ENCODE measurements at places on chromosomes 6 and 20.

DNA sequence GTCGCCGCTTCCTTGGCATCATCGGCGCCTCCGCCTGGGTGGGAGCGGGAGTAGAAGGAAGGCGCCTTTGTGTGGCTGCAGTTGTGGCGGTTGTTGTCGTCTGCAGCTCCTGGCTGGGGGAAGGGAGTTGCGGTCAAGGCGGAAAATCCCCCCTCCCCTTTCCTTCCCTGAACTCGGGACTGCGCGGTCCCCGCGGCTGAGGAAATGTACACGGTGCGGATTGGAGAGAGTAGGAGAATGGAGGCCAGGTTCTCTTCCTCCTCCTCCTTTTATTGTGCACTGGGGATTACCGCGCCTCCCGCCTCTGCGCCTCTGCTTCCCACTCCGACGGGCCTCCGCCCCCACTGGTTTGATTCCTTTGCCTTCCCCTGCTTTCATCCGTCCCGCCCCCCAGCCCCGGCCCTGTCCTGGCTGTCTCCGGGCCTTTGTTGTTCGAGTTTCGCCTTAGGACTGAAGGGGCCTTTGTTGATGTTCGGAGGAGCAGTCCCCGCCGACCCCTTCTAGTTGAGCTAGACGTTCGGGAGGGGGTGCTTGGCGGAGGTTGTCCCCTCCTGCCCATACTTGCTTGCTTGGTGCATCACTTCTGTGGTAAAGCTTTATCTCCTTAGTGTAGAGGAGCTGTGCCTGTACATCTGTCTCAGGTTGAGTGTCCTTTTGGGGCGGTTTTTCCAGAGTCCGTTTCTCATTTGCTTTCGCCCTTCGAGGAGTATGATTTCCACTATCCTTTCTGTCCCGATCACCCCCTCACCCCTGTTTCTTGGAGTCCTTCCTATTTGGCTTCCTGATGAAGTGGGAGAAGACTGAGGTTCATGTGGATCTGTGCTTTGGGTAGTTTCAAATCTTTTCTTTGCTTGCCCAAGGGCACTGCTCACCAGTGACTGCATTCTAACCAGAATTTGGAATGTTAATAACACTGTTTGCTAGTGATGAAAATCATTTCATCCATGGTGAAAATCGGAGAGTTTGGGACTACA lies 764 bp downstream of the ZNF292 start:
- peak; percentile 23 for DNase-seq

- no peak for DNase-seq
These were observed 87.5 kb downstream of the SH3BGRL2 start for GRCh38 chr6:79718509-79719247.

GRCh38 chr20:19295076-19295475 lies 82.6 kb downstream of the SLC24A3 start:
- DNase-seq = no peak

DNA sequence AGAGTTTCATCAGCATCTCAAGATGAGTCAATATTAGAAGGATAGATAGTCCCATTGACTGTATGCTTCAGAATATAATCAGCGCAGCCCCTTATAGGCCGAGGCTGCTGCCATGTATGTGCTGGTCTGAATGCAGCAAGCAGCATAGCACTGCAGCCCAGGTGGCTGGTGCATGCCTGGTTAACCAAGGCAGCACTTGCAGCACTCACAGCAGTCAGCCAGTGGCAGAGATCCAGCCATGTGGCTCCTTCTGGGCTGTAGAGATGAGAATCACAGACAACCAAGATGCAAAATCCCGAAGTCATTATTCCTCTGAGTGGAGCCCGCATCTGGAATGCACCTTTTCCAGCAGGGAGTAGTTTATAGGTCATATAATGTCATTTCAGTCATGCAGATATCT lies 251.9 kb downstream of the UST start:
- no peak for DNase-seq

Data from activated CD4-positive, alpha-beta T cell treated with anti-CD3 and anti-CD28 coated beads for 1 hour (primary cell).